ENCODE measurements at places on chromosomes 7 and 10. TPM values are rescaled to one million over a fixed set of nuclear protein-coding genes. Genes with fewer than 3 reads are reported as not detected.

Gene ADIRF
- 48.4 TPM for total RNA-seq

Gene GIMAP7
- not detected for total RNA-seq

Gene POU6F2
- total RNA-seq = not detected

Gene SEMA4G
- total RNA-seq = 0.81 TPM

Gene KCNIP2
- 1.2 TPM for total RNA-seq

Gene MINDY3
- total RNA-seq = 36.2 TPM

Gene AGR3
- not detected for total RNA-seq

Gene ACTR3C
- total RNA-seq = not detected

Gene EVX1
- not detected for total RNA-seq

Gene NODAL
- total RNA-seq = not detected

Gene MYL7
- not detected for total RNA-seq

Gene SOSTDC1
- not detected for total RNA-seq

Gene MYO1G
- total RNA-seq = 0.09 TPM

Gene EPHA1
- total RNA-seq = not detected

All from fibroblast of the aortic adventitia (primary cell).